Activated naive CD4-positive, alpha-beta T cell treated with anti-CD3 and anti-CD28 coated beads, Interleukin-2, amount 50 U/mL, for 72 hours (primary cell): ENCODE measurements at places on chromosomes 12 and 14. TPM values are rescaled to one million over a fixed set of nuclear protein-coding genes. Genes with fewer than 3 reads are reported as not detected.

Gene TSPAN19
- total RNA-seq: not detected

Gene ITGB7
- 76.3 TPM for total RNA-seq

Gene LHX5
- not detected for total RNA-seq

Gene KRT8
- 0.66 TPM for total RNA-seq

Gene TOX4
- 104 TPM for total RNA-seq

Gene GALNT16
- 0.12 TPM for total RNA-seq
